Caudate nucleus (tissue), 63 donors: ENCODE measurements at places on chromosomes 4 and X.

- DNase-seq: no peak
These were observed 9.9 kb downstream of the CENPVL3 start for GRCh38 chrX:51608766-51609165.

GRCh38 chr4:62619971-62620370 lies 1419.8 kb downstream of the ADGRL3 start:
- no peak for DNase-seq

- no peak for DNase-seq
These were observed 100.4 kb downstream of the TMEM164 start for GRCh38 chrX:110103344-110103743.

- DNase-seq: no peak
These were observed 14.7 kb upstream of the CT55 start for GRCh38 chrX:135185795-135186443.

DNA sequence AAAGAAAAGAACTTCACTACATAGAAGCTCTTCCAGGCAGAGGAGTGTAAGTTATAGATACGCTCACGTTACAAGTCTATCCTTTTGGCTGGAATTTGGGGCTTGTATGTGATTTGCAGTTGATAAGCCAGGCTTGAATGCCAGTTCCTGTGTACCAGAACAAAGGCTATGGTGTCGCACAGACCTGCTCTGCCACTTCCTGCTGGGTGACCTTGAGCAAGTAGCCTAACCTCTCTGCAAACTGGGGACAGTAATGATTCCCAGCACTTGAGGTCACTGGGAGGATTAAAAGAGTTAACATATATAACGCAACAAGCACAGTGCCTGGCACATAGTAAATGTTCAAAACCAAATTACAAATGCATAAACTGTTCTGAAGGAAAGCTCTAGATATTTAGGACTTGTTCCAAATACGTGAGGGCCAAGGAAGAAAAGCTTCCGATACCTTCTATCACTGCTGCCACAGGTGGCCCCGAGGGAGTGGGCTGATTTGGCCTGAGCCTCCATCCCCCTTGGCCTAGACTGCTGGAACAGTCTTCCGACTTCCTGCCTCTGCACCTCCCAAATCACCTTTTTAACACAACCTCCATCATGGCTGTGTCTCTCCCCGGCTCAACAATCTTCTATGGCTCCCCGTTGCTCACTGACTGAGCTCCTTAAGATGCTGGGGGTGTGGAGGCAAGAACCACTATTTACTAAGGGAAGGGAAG lies 1.3 kb upstream of the SOWAHD start:
- DNase-seq: no peak

GRCh38 chr4:172813359-172813923 lies 355.2 kb upstream of the GALNT7 start:
- DNase-seq: no peak

- no peak for DNase-seq
These were observed 318.3 kb downstream of the ARHGAP24 start for GRCh38 chr4:85793233-85793585.

DNA sequence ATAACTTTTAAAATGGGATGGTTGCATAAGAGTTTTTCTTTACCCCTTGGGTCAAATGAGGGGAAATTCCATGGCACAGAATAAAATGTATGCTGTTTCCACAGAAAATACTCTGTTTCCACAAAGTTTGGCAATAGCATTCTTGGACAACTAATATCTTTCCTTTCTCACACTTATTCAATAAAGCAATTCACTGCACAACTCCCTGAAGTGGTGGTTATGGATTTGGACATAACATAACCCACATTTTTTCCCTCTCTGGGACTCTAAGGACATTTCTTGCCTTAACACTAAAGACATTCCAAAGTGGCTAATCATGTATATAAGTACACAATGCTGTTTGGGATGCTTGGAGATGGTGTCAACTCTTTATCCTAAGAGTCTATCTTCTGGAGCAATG lies 51.7 kb upstream of the GPM6B start:
- no peak for DNase-seq

DNA sequence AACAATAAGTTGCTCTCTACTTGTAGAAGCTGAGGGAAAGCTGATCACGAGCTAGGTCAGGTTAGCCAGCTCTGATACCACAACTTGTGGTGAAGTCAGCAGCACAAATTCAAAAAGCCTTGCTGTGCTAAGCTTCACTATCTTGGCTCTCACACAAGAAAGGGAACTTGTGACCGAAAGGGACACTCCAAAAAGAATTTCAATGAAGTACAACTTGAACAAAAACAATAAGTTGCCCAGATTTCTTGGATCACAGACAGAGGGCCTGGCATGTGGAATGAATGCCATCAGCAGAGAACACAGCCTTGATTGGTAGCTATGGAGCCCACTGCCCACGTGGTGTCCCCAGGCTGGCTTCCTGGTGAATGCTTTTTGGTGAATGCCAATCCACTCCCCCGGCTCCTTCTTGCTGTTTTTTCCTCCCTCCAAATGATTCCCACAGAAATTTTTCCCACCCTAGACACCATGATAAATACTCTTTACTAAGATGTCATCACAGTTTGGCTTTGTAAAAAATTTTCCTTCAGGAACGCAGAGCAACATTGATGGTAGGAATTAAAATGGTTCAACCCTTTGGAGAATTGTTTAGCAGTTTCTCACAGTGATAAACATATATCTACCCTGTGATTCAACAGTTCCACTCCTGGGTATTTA lies 82.6 kb downstream of the ANXA3 start:
- peak; percentile 77 for DNase-seq

DNA sequence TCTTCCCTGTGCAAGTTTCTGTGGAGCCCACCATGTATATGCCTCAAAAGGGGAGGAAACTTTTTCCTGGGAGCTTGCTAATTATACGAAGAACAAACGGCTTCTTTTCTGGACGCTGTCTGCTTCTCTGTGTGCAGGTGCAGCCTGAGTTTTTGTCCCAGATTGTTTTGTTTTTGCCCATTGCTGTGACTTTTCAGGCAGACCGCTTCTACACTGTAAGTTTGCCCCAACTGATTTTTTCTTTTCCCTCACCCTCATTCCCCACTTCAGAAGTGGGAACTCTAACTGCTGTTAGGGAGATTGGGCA lies 51.9 kb downstream of the HMGB2 start:
- DNase-seq: no peak

GRCh38 chr4:96164814-96165351 lies 325.0 kb downstream of the PDHA2 start:
- no peak for DNase-seq
